Stimulated activated CD4-positive, alpha-beta T cell treated with anti-CD3 and anti-CD28 coated beads, Interleukin-2, amount 100 ng/mL, for 4 hours (primary cell): ENCODE measurements at places on chromosomes 1 and 21.

GRCh38 chr1:168518201-168518689 is 25.6 kb downstream of the XCL2 start:
- DNase-seq = no peak

- DNase-seq = no peak
Observed at GRCh38 chr1:16158025-16158424, 2.2 kb upstream of the EPHA2 start.

GRCh38 chr1:230117694-230118093 is 50.7 kb downstream of the GALNT2 start:
- DNase-seq = no peak

DNA sequence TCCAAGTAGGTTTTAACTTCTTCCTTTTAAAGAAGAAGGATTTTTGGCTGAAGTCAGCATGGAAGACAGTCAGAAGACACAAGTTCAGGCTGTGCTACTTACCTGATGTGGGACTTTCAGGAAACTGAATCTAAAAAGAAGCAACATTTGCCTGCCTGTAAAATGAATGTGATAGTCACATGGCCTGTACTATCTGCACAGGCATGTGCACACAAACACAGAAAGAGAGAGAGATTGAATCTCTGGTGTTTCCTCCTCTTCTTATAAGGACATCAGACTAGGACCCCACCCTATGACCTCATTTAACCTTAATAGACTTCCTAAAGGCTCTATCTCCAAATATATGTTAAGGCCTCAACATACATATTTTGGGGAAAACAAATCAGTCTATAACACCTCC is 542.9 kb downstream of the PLPP3 start:
- no peak for DNase-seq

GRCh38 chr1:41509270-41509671 is 24.8 kb upstream of the EDN2 start:
- no peak for DNase-seq

DNA sequence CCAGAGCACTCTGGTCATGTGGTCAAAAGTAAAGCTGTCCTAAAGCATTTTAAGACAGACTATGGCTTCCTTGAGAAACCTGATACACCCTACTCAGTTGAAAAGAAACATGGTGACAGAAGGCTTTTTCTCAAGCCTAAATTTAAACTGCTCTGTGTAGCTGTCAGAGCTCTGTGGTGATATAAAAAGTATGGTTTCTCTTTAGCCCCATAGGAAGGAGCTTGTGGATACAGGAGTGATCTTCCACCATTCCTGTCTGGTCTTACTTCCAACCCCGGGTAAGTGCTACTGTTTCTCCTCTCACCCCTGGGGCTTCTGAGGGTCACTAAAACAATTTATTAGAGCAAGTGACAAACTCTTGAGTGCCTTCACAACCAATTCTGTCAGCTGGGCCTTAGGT is 8.5 kb downstream of the TP53BP2 start:
- DNase-seq = no peak

GRCh38 chr1:113670650-113671049 is 88.6 kb downstream of the PHTF1 start:
- no peak for DNase-seq

DNA sequence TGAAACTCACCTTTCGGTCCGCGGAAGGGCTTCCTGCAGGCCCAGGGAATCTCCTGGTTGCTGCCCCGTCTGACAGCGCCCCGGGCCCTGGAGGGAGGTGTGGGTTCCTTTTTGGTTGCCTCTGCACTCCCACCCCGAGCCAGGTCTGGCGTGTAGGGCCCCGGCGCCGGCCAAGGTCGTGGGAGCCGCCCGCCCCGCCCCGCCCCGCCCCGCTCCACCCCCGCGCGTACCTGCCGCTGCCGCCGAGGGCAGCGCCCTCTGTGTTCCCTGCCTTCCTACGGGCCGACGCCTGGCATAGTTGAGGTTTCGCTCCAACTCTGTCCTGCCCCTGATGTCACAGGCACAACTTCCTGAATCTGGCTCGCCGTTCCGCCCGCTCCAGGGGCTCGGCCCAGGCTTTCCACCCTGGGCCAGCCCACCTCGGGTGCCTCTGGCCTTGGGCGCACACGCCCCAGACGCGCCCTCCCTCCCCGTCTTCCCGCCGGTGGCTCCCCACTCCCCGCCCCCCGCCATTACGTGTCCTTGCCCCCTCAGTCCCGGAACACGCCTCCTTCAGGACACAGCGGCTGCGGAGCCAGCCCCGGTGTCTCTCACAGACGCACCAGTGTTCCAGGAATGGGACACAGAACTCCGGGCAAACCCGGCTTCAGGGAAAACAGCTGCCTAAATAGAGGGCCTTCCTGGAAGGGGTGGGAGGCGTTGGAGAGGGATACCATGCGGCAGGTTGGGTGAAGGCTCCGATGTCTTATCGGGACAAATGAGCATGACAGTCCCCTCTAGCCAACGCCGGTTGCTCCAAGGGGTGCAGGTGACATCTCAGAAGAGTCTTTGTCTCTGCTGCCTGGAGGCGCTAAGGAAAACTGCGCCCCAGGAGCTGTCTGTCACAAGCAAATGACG is at the start of gene KIAA0040:
TSS of gene KIAA0040 (minus strand) at position 147 of the 897 bp plus-strand sequence. CDS start 31,763 bp downstream, outside the sequence.
- peak; percentile 32 for DNase-seq

DNA sequence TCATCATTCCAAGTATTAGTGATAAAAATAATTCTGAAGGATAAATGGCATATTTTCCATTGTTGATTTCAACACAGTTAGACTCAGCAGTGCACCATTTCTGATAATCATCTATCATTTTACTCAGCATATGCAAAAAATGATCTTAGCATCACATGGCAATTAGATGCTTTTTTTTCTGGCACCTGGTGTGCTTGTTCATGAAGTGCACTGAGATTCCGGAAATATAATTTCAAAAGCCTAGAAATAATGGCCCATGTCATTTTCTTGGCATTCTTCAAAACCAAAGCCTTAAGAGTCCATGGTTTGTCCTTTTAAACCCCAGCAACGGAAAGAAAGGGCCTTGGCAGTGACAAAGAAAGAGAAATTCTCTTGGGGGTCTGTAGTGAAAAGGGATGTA is 278.8 kb downstream of the KIF26B start:
- DNase-seq = no peak

DNA sequence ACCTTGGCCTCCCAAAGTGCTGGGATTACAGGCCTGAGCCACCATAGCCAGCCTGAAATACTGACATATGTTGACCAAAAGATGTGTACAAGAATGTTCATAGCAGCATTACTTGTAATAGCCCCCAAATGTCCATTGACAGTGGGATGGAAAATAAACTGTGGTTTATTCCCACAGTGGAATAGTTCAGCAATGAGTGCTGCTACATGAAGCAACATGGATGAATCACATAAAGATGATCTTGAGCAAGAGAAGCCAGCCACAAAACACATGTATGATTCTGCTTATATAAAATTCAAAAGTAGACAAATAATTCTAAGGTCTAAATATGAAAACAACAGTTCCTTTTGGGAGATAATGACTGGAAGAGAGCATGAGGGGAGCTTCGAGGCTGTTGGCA is 9.1 kb upstream of the CREG1 start:
- no peak for DNase-seq

GRCh38 chr21:29240136-29240535 is 58.6 kb upstream of the BACH1 start:
- DNase-seq = no peak

- DNase-seq = peak; percentile 48
Observed at GRCh38 chr1:153985341-153985912, 712 bp downstream of the RAB13 start.

- DNase-seq = no peak
Observed at GRCh38 chr1:246573491-246573890, 7.2 kb downstream of the CNST start.

GRCh38 chr1:207873055-207873890 is 37.7 kb downstream of the CD34 start:
- DNase-seq = no peak

DNA sequence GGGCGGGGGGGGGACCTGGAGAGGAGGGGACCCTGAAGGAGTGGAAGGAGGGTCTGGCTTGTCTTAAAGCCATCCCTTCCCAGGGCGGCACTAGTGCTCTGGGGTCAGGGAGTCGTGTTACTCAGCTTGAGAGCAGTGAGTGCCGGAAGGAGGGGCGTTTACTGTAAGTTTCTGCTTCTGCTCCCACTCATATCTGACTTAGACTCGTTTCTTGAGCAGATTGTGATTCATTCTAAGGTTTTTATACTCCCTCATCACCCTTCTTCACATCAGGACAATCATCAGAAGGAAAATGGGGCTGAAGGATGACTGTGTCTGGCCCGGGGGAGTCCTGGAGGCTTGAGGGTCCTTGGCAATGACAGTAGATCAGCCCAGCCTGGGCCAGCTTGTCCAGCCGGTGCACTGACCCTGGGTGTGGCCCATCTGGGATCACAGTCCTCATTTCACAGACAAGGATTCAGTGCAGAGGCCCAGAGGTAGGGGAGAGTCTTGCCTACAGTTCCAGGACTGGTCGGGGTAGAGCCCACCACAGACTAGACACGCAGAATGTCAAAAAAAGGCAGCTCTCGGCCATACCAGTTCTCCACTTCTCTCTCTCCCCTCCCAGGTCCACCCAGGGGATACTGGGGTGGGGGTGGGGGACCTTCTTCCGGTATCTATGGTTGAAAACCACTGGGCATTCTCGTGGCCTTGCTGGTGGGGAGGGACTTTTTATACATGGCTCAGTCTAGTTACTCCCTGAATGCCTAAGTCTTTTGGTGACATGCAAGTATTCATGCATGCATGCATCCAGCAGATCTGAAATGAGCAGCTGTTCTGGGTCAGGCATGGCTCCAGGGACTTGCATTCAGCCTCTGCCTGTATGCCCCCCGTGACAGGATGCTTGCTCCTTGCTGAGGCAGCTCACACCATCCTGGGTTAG is 5.1 kb downstream of the TNFRSF8 start:
- DNase-seq = no peak

DNA sequence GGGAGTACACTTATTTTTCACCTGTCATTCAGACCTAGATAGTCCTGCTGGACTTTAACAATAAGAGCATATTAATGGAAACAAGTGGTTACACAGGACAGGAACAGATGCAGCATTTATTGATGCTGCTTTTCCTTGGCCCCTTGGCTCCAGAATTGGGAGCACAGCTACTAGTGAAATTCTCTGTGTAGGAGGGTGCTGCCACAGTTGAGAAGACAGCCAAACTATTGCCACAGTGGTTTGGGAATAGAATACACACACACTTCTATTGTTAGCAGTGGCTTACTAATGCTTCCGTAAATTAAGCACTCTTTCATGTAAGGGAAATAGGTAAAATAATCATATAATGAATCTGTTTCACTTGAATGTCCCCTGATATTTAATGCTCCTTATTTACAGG is 105.3 kb upstream of the TENT5C start:
- no peak for DNase-seq
